ENCODE measurements at places on chromosomes 12 and 14.
A peak's percentile ranks its signal among the peaks of the same experiment; 100 is the strongest.

- no peak for DNase-seq
Measured at GRCh38 chr14:35419429-35419841, 14.9 kb upstream of the NFKBIA start.

DNA sequence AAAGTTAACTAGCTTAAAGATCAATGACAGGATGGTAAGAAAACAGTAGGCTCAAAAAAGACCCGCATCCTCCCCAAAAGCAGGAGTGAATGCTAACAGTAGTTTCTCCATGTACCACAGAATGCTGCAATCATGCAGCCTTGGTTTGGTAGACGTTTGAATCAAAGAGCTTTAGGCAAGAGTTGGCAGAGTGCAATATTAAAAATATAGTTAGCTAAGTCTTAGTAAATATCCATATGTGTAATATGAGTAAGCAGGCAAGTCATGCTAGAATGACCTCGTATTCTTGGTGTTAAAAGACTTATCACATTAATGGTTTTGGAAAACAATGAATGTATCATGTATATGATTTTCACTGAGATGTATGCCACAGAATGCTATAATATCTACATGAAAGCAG, 18.8 kb upstream of the KLRF1 start:
- DNase-seq: no peak

GRCh38 chr12:52037248-52037861, 13.9 kb upstream of the NR4A1 start:
- DNase-seq: peak; percentile 71

DNA sequence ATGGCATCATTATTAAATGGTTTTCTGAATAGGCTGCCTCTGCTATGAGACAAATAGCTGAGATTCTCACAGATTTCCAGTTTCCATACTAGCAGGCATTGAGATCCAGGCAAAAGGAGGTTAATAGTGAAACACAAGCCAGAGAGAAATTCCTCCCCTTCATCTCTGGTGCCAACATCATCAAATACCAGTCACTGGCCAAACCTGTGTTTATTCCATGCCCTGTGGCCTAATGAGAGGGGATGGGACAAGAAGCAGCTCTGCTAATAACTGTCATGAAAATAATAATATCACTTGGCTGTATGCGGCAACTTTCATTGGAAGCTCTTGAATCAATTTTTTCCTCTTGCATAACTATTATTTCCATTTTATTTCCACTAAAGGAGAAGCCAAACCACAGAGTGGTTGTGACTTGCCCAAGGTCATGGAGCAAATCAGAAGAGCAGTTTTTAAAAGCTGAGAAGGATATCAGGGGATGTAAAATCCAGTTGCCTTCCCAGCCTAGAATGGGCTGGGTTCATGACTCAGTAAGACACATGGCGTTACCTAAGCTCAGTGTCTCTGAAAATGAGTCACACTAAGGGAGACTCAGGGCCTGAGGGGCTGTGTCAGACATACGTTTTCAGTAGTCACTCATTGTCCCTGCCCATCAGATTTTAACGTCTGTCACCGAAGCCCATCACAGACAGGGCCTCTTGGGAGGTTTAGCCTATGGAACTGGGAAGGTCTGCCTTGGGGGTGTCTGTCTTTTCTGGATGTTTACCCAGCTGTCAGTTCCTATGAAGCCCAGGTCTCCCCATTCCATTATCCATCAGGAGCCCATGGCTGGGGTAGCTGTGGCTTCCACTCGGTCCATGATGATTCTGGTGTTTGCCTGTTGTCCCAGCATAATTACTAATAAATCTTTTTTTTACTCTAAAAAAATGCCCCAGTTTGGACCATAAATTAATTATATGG, 208.8 kb upstream of the EEA1 start:
- no peak for DNase-seq

GRCh38 chr12:3361146-3361545, 129.9 kb upstream of the PRMT8 start:
- no peak for DNase-seq

- DNase-seq: no peak
Measured at GRCh38 chr12:29547864-29548263, 50.4 kb upstream of the OVCH1 start.

GRCh38 chr14:65318636-65319506, 93.7 kb upstream of the FUT8 start:
- no peak for DNase-seq

DNA sequence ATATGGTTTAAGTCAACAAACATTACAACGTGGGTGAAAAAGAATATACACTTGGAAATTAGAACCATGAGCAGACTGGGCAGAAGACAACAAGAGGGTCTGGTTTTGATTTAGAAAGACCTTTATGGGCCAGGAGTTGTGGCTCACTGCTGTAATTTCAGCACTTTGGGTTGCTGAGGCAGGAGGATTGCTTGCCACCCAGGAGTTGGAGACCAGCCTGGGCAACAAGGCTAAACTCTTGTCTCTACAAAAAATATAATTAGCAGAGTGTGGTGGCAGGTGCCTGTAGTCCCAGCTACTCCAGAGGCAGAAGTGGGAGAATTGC, 2.7 kb upstream of the NFKBIA start:
- no peak for DNase-seq

DNA sequence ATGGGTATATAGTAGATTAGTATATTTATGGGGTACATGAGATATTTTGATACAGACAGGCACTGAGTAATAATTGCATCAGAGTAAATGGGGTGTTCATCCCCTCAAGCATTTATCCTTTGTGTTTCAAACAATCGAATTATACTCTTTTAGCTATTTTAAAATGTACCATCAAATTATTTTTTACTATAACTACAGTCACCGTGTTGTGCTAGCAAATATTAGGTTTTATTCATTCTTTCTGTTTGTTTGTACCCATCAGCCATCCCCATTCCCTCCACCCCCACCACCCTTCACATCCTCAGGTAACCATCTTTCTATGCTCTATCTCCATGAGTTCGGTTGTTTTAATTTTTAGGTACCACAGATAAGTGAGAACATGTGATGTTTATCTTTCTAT, 115.8 kb downstream of the NUBPL start:
- DNase-seq: no peak

DNA sequence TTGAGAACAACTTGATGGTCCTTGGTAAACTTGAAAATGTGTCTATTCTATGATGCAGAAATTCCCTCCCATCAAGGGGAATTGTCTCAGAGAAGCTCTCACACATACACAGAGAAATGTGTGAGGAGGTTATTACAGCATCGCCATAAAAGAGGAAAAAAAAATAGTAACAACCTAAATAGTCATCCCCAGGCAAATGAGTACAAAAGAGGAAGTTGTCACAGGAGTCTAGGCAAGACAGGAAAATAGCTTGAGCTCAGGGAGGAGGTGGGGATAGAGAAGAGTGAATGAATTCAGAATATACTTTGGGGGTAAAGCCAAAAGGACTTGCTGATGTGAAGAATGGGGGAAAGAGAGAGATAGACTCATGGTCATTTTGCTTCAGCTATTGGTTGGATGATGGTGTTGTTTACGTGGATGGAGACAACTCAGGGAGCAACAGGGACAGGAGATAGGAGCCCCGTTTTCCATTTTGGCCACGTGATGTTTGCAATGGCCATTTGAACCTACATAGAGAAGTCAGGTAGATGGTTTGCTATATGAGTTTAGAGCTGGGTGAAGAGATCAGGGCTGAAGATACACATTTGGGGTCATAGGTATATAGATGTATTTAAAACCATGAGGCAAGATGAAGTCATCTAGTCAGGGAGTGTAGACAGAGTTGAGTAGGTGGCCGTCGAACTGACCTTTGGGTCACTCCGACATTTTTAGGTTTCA, 20.3 kb downstream of the LRRC74A start:
- no peak for DNase-seq

- DNase-seq: no peak
Measured at GRCh38 chr12:110015132-110015531, 15.9 kb downstream of the ANKRD13A start.

DNA sequence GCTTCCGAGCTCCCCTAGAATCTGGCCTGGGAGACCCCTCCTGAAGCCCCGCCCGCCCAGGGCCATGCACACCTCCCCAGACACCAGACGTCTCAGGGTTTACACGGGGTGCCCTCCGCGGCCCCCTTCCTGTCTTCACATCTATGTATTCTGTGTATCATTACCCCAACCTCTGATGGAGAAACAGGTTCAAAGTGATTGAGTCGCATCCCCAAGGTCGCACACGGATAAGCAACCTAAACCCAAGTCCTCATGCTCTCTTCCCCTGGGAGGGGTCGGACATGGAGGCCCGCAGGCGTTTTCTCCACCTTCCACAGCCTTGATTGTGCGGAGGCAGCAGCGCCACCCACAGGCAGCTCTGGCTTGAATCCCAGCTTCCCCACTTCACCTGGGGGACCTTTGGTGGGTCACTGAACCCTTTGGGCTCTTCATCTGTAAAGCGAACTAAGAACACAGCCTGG, 237.3 kb downstream of the BCL11B start:
- no peak for DNase-seq

GRCh38 chr14:70094106-70094505, 94.6 kb downstream of the SLC8A3 start:
- DNase-seq: no peak

GRCh38 chr14:54690887-54691286, 124.0 kb downstream of the SAMD4A start:
- DNase-seq: no peak

- DNase-seq: no peak
Measured at GRCh38 chr12:89047856-89048418, 304.4 kb downstream of the DUSP6 start.

Data from right kidney (tissue), 9 donors.